ENCODE measurements at places on chromosomes 4 and X.

GRCh38 chrX:57447856-57448255 lies 144.0 kb upstream of the ZXDB start:
- no peak for DNase-seq

DNA sequence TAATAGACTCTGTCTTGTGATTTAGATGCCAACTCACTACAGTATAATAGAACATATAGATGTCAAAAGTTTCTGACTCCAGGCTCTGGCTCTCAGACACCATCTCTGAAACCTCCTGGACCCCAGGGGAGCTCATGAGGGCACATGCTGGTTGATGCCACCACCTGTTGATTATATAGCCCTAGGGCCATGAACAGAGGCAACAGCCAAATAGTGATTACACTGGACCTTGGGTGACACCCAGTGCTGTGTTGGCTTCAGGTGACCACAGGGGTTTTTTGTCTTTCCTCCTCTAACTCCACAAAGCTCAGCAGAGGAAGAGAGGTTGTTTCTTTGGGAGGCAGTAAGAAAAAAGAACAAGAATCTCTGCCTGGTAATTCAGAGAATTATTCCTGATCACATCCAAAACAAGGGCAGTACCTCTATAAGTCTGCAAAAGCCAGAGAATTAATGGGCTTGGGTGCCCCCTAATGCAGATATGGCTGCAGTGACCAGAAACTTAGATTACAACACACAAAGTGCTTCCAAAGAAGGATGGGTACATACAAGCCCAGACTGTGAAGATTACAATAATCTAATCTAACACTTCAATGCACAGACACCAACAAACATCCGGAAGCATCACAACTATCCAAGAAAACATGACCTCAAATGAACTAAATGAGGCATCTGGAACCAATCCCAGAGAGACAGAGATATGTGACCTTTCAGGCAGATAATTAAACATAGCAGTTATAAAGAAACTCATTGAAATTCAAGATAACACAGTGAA lies 1920.6 kb downstream of the ARAP2 start:
- DNase-seq, result no peak

DNA sequence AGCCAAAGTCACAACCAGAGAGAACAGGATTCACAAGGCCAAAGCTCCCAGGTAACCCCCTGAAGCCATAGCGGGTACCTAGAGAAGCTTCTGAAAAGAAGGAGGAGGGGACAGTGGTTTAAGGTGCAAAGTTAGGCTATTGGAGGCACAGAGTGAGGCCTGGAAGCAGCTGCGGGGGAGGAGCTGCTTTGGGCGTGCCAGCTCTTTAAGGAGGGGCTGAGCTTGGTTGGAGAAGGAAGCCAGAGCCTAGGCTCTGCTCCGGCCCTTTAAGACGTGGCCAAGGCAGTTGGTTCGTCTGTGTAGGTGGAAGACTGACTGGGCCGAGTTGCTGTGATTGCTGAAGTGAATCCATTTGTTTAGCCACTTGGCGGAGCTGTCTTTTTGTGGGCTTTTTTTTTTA lies 1.5 kb downstream of the KLF8 start:
- peak; percentile 9 for DNase-seq

- DNase-seq, result no peak
These were observed 47.3 kb downstream of the ARHGAP24 start for GRCh38 chr4:85522277-85522676.

DNA sequence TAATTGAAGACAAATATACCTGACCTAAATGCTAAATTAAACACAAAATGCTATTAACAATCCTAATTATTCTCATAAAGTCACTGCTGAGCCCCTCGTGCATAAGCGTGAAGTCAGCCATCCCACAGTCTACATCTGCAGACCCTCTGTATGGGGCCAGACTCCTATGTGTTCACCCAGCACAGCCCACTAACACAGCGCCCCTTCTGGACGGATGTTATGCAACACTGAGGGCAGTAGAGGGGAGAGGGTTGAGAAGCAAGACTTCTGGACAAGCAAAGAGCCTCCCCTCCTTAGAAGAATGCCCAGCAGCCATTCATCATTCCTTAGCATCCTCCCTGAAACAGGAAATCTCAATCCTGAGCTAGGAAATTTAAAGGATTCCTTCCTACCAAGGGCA lies 7.9 kb downstream of the TRPC3 start:
- DNase-seq, result peak; percentile 32

GRCh38 chr4:55038176-55038890 lies 87.1 kb downstream of the KDR start:
- no peak for DNase-seq

DNA sequence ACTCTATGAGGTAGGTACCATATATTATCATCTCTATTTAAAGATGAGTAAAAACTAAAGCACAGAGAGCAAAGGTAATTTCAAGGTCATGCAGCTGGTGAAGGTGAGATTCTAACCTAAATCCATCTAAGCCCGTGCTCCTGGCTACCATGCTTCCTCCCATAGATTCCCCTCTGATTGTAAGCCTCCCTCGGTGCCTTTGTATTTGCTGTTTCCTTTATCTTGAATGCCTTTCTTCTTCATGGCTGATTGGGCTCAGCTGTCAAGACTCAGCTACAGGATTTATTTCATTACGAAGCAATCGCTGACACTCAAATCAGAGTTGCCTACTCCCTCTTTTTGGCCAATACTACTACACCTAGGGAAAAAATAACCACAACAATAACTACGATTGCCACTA lies 217.1 kb downstream of the ARAP2 start:
- DNase-seq, result no peak

DNA sequence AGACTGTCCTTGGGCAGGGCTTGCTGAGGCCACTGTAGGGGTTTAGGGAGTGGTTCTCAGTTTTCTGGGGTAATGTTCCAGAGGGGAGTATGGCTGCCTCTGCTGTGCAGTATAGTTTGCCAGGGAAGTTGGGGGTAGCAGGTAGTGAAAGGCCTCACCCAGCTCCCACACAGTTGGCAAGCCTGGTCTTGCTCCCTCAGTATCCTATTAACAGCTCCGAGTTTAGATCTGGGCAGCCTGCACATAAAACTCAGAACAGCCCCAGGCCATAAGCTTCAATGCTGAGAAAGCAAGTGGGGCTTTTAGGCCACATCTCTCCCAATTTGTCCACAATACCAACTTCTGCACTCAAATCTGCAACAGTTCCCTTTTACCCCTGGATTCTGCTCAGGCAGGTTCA lies 205.2 kb downstream of the GALNTL6 start:
- DNase-seq, result no peak

DNA sequence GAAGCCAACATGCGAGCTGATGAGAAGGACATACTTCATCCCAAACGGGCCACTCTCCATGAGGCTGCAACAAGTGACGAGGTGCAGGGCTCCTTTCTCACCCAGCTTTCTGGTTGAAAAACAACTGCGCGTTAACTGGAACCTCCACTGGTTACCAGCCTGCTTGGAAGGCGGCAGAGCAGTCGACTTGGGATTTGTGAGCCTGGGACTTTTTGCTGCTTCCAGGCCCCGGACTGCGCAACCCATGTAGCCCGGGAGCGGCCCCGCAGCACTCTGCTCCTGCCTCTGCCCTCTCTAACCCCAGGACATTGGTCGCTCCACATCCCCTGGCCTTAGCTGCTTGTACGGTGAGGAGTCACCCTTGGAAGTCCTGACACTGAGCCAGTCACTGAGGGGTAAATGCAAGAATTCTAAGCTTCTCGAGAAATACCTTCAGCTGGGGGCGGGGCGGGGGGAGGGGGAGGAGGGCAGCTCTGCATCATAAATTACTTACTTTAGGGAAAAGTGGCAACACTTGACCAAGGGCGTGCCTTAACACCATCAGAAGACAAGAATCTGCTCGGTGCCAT lies 72.7 kb downstream of the MTMR1 start:
- DNase-seq, result no peak

DNA sequence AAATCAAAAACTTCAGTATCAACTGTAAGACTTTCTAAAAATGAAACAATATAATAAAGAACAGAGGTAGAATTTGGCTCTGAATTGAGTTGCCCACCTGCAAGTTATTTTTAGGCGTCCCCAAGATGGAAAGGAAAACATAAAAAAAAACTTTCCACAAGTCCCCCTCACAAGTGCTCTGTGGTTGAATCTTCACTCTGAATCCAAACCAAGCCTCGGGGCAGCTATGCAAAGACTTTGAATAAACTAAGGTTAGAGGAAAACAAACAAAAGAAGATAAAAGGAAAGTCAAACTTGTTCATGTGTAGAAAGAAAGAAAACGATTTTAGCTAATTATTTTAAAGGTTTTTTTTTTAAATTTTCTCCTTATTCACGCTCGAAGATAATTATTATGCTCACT lies 372.4 kb upstream of the SLIT2 start:
- no peak for DNase-seq

DNA sequence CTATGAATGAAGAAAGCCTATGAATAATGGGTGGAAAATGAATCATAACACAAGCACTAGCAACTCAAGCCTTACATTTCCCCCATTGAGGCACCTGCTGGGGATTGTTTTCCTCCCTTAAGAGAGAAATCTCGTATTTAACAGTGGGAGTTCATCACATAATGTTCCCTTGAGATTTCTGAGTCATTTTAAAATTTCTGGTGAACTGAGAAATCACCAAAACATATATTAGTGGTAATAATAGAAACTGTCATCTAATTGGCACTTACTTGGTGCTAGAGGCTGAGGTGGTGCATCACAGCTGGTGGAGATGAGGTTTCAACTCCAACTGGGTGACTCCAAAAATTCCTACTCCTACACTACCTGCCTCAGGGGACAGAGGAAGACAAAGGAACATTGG lies 561.3 kb upstream of the LCORL start:
- no peak for DNase-seq

DNA sequence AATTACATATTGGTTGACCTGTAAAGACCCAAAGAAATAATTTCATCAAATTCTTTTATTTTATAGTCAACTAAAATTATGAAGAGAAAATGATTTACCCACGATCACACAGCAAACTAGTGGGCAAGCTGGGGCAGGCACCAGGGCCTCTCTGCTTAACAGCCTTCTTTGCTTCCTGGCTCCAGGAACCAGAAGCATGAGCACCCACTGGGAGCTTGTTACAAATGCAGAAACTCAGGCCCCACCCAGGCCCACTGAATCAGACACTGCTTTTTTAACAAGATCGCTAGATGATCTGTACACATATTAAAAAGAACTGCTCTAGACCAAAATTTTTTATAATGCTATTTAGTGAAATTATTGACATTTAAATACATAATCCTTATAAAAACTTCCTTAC lies 95.0 kb downstream of the GEMIN8 start:
- no peak for DNase-seq

DNA sequence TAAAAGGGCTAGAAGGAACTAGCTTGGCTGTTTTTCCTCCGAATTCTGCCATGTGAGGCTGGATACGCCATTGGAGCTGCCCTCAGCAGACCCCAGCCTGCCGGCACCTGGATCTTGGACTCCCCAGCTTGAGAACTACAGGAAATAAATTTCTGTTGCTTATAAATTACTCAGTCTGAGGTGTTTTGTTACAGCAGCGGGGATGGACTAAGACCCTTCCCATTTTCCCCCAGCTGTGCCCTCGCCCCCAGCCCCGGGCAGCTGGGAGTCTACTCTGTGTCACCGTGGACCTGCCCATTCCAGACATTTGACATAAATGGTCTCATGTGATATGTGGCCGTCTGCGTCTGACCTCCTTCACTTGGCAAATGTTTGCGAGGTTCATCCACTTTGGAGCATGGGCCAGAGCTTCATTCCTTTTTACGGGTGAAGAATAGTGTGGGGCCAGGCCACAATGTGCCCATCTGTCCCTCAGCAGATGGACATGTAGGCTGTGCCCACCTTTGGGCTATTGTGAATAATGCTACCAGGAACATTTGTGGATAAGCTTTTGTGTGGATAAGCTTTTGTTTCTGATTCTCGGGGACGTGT lies 30.7 kb upstream of the SPON2 start:
- peak; percentile 3 for DNase-seq

DNA sequence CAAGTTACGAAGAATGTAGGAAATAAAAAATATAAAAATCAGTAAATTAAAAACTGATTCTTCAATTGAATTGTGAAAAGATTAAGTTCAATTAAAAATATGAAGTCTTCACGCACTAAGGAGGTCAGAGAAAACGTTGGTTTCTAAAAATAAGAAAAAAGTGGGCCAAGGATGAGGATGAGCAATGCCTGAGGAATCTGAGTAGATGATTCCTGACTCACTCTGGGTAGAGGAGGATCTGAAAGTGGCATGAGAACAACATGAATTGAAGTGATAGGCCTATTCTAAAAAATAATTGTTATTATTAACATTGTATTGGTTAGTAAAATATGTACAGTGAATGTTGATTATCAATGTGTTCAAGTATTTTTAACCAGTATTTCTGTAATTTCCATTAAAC lies 444.2 kb downstream of the GRIA2 start:
- DNase-seq, result no peak

DNA sequence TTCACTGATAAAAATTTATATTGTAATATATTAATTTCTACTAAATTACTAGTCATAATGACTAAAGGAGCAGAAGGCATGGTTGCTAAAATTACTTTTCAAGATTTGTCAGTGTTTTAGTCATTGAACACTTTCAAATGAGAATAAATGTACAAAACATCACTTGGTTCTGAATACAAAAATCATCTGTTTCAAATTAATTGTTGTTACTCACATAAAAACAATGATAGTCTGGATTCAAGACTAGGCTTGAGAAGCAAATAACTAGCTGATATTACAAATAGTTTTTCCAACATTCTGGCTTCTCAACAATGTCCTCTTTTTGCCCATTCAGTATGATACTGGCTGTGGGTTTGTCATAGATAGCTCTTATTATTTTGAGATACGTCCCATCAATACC lies 112.5 kb downstream of the ANAPC10 start:
- DNase-seq, result no peak

GRCh38 chr4:127905029-127905428 lies 24.3 kb downstream of the PLK4 start:
- no peak for DNase-seq

- DNase-seq, result no peak
These were observed 158.7 kb downstream of the TBX22 start for GRCh38 chrX:80173261-80173660.

- no peak for DNase-seq
These were observed 614.4 kb downstream of the RPA4 start for GRCh38 chrX:97498093-97498492.

GRCh38 chrX:81537723-81538122 lies 335.8 kb downstream of the SH3BGRL start:
- DNase-seq, result no peak

DNA sequence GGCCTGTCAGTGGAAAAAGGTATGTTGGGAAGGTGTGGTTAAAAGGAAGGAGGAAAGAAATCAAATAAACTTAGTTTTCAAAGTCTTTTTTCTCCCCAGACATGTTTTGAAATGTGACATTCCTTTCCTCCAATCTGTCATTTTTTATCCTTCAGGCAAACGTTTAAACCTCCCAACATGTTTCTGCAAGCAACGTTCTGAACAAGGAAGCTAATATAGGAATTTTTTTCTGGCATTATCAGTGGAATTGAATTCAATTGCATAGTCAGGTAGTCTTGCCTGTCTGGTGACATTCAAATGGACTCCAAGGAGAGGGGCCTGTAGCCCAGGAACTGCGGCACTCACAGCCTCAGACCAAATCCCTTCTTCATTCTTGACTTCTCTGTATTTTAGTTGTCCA lies 30.0 kb upstream of the RASSF6 start:
- DNase-seq, result no peak

GRCh38 chr4:7598939-7599790 lies 164.4 kb upstream of the PSAPL1 start:
- no peak for DNase-seq

GRCh38 chr4:37927434-37927833 lies 32.8 kb upstream of the PTTG2 start:
- no peak for DNase-seq

Measured in activated CD4-positive, alpha-beta T cell treated with anti-CD3 and anti-CD28 coated beads for 48 hours (primary cell).